GM04503 (cell line): ENCODE measurements at places on chromosomes 1 and 21.

GRCh38 chr1:181646710-181647109, 163.4 kb downstream of the CACNA1E start:
- DNase-seq: no peak

DNA sequence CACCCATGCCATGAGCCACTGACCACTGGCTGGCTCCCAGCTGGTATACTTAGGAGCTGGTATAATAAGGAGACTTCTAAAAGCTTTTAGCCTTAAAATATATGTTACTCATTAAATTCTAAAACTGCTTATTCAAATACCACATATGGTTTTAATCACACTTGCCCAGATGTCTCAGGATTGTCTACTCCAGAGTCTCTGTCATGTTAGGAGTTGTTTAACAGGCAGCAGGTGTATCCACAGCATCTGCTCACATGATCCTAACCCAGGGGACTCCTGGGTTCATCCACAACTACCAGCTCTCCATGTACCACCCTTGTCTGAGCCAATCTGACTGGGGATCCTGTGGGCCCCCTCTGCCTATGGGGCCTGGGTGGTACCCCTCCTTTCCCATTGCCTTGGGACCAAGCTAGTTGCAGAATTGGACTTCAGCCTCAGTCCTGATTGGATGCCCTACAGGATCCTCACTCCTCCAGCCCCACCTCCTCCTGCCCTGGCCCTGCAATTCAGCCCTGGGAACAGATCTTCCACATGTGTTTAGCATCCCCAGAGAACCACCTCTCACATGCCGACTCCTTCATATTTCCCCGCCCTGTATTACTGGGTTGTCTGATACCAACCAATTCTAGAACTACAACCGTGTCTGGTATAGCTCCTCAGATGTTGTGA, 61.3 kb downstream of the BCAR3 start:
- no peak for DNase-seq

GRCh38 chr1:92085727-92086126, 5.6 kb downstream of the BTBD8 start:
- no peak for DNase-seq

DNA sequence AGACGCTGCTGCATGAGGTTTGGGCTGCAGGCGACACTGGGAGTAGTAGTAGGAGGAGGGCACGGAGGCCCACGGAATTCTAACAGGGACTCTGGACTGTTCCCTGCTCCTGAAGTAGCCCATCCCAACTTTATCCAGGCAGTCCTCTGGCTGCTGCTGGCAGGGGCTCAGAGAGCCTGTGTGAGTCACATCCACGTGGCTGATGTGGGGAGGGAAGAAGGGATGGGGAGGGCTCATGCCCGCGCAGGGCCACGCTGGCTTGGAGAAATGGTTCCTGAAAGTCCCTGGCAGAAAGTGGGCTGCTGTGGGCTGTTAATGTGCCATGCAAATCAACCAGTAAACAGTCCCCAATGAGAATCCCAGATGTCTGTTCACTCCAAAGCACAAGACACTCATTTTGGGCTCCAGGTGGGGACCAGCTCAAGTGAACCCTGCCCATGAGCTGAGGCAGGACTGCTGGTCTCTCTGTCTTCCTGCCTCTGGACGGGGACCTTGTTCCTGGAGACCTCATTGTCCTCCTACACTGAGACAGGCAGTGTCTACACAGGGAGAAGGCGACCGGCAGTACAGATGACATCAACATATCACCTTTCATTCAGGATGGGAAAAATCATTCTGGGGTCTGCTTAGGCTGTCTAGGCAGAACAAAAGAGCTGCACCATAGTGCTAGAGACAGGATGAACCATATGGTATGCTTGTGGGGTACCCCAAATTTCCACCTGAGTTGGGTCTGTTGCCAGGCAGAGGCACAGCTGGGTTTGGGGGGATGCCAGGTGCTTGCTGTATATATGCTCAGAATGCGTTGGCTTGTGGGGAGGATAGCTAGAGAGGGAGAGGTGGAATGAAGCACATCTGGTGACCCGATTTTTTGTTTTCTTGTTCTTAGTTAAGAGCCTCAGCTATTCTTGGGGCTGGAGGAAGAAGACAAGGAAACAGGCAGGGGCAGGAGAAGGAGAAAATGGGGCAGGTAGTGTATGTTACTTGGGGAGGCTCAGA, 57.9 kb upstream of the FMOD start:
- peak; percentile 42 for DNase-seq
